ENCODE measurements at places on chromosomes 3 and 15.

DNA sequence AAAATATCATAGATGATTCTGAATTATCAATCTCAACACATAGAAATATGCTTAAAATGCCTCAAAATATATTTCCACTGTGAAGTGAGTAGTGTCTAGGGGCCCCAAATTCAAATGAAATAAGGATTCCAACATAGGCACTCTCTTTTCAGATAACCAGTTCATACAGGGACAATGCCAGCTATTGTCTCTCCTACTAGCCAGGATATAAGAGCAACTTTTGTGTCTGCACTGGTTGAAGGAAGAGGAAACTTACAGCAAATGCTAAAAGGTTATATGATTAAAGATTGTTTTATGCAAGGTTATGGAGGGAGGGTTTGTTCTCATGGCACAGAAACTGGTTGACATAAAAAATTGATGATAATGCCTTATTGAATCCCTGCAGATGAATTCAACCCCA lies 579.4 kb upstream of the ALCAM start:
- no peak for DNase-seq

GRCh38 chr3:35254917-35255316 lies 384.4 kb upstream of the ARPP21 start:
- no peak for DNase-seq

DNA sequence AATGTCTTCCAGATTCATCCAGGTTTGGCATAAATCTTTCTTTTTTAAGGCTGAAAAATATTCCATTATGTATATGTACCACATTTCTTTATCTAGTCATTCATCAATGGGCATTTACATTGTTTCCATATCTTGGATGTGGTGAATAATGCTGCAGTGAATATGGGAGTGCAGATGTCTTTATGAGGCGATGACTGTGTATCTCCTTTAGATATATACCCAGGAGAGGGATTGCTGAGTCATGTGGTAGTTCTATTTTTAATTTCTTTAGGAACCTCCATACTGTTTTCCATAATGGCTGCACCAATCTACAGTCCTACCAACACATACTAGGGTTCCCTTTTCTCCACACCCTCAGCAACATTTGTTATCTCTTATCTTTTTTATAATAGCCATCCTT lies 96.3 kb downstream of the LRRC28 start:
- DNase-seq = no peak

- peak; percentile 74 for DNase-seq
Measured at GRCh38 chr15:48565560-48566482, 79.7 kb downstream of the FBN1 start.

DNA sequence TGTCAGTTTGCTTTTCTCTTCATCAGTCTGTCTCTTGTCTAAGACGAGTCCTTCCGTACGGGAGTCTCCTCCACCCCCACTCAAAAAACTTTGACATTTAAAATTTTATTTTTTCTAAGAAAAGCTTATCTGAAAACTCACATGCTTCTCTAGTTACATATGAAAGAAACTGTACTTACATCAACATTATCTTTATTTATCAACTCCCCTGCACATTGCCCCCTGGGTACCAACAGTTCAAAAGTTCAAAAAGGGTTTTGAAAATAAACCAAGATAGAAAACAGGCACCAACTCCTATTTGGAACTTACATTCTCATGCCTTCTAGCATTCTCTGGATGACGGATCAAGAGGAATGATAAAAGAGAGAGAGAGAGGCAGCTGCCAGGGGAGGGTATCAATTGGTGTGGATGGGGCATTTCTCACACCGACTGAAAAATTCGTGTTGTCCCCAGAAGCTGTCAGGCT lies 182.5 kb downstream of the FOXP1 start:
- DNase-seq = no peak

DNA sequence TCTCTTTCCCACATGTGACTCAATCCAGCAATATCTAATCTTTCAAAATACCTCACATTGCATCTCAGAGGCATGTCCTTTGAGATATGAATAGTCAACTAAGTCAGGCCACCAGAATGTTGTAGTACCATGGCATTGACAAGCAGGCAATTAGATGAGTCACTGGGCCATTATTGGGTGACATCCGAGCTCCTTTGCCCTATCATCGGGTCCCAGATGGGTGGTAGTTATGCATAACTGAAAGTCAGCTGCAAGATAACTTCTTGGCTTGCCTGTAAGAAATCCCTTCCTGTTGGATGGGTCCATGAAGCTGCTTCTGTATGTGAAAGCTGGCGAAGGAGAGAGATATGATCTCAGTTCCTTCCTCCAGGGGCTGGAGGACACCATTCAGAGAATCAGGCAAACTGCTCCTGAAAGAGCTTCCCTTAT lies 32.8 kb downstream of the ARRDC4 start:
- no peak for DNase-seq

DNA sequence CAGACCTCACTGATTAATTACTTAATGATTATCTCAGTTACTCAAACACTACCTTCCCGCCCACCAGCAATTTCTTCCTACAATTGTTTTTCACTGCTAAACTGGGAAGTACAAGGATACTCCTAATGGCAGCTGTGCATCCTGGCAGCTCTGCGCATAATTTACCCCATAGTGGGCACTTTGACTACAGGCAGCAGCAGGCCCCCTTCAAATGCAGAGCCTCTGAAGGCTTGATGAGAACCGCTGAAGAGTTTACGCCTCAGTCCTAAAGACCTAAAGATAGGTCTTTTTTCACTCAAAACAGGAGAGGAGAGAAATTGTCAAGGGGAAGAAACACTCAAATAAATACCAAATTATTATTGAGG lies 10.7 kb downstream of the CCDC32 start:
- no peak for DNase-seq

DNA sequence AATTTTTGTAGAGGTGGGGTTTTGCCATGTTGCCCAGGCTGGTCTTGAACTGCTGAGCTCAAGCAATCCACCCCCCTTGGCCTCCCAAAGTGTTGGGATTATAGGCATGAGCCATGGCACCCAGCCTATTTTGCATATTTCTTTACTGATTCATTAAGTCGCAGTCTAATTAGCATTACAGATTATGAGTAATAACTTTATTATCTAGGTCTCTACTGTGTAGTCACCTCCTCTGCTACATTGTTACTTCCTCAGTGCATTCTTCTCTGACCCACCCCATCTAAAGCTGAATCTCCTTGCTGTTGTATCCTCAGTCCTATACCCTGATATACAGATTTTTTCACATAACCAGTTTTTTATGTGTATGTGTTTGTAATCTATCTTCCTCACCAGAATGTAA lies 61.7 kb downstream of the TFDP2 start:
- DNase-seq = no peak

DNA sequence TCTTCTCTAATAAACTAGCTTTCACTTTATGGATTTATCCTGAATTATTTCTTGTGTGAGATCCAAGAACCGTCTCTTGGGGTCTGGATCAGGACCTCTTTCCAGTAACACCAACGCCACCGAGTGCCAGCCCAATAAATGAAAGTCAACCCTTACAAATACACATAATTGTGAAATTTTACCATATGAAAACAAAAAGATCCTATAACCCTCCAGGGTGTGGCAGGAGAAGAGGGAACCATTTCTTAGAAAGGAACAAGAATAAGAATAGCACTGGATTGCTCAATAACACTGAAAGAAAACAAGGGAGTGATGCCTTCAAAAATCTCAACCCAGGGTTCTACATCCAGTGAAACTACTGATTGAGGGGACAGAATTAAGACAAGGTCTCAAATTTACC lies 51.6 kb upstream of the ACKR4 start:
- DNase-seq = no peak

- no peak for DNase-seq
Measured at GRCh38 chr15:81504170-81504905, 130.3 kb upstream of the TMC3 start.

DNA sequence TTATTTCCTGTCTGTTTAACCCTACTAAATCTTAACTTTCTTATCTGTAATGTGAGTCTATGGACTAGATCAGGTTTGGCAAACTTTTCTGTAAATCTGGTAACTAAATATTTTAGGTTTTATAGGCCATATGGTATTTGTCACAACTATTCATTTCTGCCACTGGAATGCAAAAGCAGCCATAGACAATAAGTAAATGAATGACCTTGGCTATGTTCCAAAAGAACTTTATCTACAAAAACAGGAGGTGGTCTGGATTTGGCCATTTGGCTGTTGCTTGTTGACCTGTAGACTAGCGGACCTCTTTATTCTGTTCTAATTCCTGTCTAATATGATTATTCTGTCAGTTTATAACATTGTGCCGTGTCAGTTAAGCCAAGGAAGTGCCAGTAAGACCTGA lies 314.2 kb downstream of the LPP start:
- DNase-seq = no peak

GRCh38 chr15:85579957-85580694 lies 199.7 kb downstream of the AKAP13 start:
- no peak for DNase-seq

DNA sequence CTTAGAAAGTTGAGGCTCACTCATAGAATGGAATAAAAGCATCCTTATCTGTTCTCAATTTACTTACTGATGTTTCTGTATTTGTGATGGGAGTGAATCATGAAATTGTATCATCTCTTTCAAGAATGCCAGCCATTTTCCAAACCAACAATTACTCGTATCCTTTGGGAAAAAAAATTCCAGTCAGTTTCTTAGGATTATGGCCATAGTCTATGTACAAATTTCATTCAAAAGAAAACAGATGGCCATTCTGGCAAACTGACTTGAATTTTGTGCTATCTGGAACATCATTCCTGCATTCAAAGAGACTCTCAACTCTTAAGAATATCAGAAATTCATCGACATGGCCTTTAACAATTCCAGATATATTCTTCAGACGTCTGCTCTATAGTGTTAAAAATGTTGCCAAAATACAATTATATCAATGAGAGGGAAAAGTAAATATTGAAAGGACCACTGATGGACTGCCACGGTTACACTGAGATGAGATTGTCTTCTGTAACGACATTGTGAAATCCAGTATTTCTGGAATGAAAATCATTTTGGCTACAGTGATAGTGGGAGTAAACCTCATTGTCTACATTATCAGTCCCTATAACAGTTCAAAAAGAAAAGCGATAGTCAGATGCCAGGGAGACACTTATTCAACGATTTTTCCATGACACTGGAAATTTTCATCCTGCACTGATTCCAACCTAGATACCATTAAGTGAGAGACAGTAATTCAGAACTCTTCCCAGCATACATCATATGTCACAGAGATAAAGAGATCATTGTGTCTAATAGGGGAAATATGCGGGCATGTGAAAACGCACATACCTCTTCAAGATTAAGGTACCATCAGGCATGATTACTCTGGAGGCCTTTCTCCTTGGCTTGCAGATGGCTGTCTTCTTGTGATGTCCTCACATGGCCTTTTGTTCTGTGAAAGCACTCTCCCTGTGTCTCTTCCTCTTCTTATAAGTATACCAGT lies 953.8 kb upstream of the ALCAM start:
- no peak for DNase-seq

- DNase-seq = no peak
Measured at GRCh38 chr3:57019057-57019456, 41.4 kb upstream of the SPATA12 start.

DNA sequence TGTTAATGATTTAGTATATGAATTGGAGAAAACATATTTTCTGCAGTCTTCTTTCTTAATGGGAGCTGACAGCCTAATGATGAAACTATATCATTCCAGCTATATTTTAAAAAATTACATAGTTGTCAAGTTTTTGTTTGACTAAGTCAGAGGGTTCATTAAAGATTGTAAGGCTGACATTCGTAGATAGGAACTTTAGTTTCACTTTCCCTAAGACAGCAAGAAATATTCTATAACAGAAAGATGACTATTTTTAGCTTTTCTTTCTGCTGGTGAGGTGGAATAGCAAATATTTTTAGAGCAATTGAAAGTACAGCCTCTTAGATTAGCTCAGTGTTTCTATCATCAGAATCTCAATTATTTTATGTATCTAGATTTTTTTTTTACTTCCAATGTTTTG lies 60.2 kb downstream of the PIAS1 start:
- no peak for DNase-seq

DNA sequence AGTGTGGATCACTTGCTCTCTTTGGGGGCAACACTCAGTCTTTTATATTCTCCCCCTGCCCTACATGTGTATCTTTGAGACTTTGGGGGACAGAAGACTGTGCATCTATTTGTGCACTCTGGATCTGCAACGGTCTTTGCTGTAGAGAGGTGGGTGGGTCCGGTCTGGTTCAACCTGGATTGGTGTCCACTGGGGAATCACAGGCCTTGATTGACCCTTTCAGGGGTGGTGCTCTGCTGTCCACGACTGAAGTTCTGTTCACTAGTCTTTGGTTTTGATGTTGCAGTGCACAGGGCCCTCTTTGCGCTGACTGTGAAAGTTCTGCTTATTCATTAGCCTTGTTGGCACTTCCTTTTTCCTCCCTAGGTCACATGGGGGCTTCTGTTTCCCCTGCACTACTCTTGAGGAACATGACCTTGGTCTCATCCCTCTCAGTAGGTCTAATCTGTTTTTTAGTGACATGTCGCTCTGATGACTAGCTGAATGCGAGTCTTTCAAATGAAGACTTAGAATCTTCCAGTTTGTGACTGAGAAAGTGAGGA lies 284.2 kb downstream of the SV2B start:
- no peak for DNase-seq

GRCh38 chr3:72189339-72189738 lies 404.4 kb upstream of the PROK2 start:
- no peak for DNase-seq

- no peak for DNase-seq
Measured at GRCh38 chr3:126558336-126559071, at the start of gene C3orf22. Gene C3orf22 (minus strand): TSS chr3:126558932. CDS start chr3:126553390, 5,542 bp downstream.

- DNase-seq = no peak
Measured at GRCh38 chr3:12955651-12956315, 114.4 kb upstream of the RPL32 start.

DNA sequence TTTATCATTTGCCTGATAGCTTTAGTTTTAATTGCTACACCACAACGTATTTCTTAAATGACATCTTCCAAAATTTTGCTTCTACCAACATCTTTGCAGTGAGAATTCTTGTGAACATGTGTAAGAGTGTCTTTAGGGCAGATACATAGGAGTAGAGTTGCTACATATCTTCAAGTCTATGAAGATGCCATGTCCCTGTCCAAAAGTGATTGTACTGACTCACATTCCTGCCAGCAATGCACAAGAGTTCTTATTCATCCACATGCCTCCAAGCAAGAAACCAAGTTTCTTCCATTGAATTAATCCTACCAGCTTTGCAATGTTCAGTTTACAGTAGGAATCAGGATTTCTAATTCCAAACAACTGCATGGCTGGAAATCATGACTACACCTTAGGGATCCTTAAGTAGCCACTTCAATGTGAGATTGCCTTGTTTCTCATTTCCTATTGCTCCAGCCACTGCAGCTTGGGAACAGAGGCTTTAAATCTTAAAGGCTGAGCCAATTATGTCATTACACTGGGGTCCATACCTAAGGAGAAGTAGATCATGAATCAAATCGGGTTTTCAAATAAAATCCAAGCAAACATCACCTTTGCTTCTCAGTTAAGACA lies 44.5 kb downstream of the BCL2L10 start:
- DNase-seq = no peak
